HCT116 (cell line): ENCODE measurements at places on chromosomes 2 and 18. TPM values are rescaled to one million over a fixed set of nuclear protein-coding genes. Genes with fewer than 3 reads are reported as not detected.

GRCh38 chr18:73201940-73202339, 334.2 kb upstream of the NETO1 start:
- DNase-seq: no peak

GRCh38 chr2:106546391-106546990, 59.3 kb downstream of the CD8B2 start:
- DNase-seq: no peak

DNA sequence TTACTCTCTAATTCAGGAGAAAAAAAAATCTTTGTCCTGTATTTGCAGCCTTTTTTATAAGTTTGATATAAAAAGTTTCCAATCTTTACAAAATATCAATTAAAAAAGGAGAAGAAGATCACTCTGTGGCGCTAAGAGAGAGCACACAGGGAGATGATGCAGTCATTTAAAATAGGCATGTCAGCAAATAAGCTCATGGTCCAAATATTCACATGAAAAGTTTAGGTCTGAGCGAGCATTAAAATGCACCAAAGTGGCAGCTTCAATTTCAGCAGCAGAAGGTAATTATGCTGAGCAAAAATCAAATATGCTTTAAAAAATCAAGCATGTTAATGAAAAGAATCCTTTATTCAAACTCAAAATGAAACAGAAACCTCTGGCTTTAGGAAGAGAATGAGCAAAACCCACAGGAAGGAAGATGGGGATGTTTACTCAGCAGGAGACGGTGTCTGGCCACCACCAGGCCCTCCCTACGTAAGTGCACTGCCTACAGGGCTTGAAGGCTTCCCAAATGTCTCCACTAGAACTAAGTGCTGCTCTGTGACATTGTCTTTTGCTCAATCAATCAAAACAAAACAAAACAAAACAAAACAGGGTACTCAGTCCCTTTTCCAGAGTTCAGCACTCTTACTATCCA, 120.4 kb downstream of the L3MBTL4 start:
- no peak for DNase-seq

- no peak for DNase-seq
These were observed 54.9 kb downstream of the SRD5A2 start for GRCh38 chr2:31525876-31526275.

- no peak for DNase-seq
These were observed 84.5 kb upstream of the ARHGAP28 start for GRCh38 chr18:6644836-6645627.

DNA sequence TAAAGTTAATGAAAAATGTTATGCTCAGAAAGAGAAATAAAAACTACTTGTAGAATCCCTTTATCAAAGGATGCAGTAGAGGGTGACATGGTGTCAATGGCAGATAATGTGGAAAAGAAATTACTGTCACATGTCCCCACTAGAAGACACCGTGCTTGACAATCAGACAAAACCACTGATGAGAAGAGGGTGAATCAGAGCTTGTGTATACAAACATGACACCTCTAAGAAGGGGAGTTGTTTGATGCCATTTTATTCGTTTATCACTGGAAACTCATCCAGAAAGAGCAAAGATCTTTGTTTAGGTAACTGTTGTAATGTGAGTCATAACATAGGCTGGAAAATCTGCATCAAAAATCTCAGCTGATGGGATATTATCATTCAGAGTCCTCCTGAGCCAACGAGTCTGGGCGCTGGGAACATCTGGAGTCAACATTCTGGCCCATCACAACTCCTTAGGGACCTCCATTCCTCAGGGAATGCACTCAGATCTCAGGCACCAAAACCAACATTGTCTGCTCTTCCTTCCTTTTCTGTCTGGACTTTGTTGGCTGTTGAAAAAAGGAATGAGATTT, 49.5 kb upstream of the RAB12 start:
- no peak for DNase-seq

- no peak for DNase-seq
These were observed 53.7 kb downstream of the BCL11A start for GRCh38 chr2:60499651-60500265.

DNA sequence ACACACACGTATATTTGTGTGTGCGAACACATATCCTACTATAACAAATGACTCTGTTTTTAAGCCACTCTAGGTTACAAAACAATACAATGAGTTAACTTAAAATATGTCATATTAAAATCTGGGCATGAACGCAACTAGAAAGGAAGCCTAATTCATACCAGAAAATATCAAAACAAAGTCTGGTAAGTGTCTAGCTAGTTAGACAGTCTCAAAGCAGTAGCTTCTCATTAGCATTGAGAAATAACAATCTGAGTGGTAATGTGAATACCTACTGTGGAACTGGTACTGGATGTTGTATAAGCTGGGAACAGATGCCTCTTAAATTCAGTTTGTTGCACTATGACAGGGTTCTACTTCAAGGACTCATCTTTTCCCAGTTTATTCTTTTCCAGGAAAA, 32.5 kb upstream of the WIPF1 start:
- no peak for DNase-seq

- DNase-seq: no peak
These were observed 737.4 kb downstream of the BCL11A start for GRCh38 chr2:59816075-59816474.

DNA sequence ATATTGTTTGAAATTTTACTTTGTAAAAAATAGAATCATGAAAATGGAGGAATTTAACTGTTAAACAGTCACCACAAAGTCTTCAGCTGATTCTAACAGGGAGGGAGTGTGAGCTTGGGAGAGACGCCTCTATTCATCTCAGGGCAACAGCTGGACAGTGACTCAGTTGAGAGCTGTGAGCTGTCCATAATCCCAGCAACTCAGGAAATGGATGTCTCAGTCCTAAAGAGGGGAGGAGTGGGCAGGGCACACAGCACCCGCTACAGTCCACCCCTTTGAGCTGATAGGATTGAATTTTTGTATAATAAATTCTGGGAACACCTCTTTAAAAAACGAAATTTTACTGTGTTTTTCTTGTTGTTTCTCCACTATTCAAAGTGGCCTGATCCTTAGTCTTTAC, 255.1 kb upstream of the THUMPD2 start:
- DNase-seq: no peak

GRCh38 chr18:69220529-69220928, 180.2 kb upstream of the DOK6 start:
- no peak for DNase-seq

DNA sequence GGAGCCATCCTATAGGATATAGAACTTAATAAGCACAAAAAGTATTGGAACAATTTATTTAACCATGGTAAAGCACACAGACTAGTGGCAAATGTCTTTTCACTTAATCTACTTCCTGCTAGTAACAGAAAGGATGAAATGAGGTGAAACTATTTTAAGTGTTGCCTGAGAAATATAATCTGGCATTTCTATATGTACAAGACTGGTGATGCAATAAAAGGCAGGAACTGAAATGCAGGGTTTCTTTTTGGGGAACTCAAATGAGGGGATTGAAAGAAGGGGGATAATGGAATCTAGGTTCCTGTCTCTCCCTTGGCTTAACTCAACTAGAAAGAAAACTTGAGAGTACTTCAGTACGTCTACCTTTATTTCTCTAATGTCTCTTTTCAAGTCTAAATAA, 122.3 kb downstream of the MEMO1 start:
- no peak for DNase-seq

- no peak for DNase-seq
These were observed 250.3 kb downstream of the ERBB4 start for GRCh38 chr2:212288308-212288707.

- no peak for DNase-seq
These were observed 5.7 kb upstream of the HS1BP3 start for GRCh38 chr2:20656561-20656960.

- DNase-seq: no peak
These were observed 133.4 kb downstream of the PID1 start for GRCh38 chr2:229137639-229138038.

- no peak for DNase-seq
These were observed 50.3 kb downstream of the ZBTB7C start for GRCh38 chr18:48358868-48359267.

DNA sequence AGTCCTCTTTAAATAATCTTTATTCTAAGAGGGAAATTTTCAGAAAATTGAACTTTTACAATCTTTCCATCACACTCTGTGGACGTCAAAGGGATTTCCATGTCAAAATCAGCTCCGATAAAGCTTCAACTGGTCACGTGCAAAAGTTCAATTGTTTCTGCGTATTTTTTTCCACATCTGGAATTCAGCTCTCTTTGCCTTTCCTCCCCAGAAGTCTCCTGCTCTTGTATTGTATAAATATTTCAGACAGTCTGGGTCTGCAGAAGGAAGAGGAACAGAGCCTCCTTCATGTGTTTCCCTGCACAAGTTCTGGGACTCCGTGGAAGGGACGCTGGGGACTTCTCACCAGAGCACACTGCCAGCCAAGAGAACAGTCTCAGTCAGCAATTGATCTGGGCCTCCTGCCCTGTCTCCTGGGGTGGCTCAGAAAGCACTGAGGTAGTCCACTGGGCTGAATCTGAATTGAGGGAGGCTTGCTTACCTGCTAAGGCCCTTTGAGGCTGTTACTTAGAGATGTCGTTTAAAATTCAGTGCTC, 251.5 kb downstream of the TFCP2L1 start:
- DNase-seq: no peak

Gene MROH2A
- total RNA-seq: not detected

Gene CAPN14
- not detected for total RNA-seq

Gene MATN3
- total RNA-seq: not detected

Gene MOGAT1
- total RNA-seq: 0.22 TPM

Gene PTPRN
- total RNA-seq: not detected

Gene INHBB
- total RNA-seq: 0.27 TPM

Gene BMP10
- total RNA-seq: not detected

Gene HNRNPA3
- total RNA-seq: 328 TPM

Gene VAMP5
- total RNA-seq: 1.9 TPM

Gene CRYGC
- not detected for total RNA-seq

Gene GAREM2
- 13.3 TPM for total RNA-seq

Gene KRTCAP3
- 65.7 TPM for total RNA-seq
